ENCODE measurements at places on chromosomes 11 and 22.

DNA sequence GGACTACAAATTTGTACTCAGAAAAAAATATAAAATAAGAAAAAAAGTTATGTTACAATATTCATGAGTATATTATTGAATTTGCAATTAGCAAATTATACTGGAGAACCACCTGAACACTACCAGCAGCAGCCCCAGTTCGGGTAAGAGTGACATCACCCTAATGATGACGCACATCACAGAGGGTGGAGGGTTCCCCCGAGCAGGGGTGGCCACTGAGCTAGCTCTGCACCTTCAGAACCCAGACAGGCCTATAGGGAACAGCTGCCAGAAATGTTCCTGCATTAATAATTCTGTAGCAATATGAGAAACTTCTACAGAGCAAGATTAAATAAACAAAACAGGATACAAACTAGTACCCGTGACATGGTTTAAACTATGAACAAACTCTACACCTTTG, 17.5 kb upstream of the ARAP1 start:
- H3K27ac ChIP-seq: no peak overlapping the region
- H3K36me3 ChIP-seq: no peaks in the 10 kb centered on the region
- peaks cover 14% of the 10 kb centered on the region for H3K4me1 ChIP-seq
- no peaks in the 10 kb centered on the region for H3K27me3 ChIP-seq
- DNase-seq: no peak
- no peak overlapping the region for H3K4me3 ChIP-seq

- no peaks in the 10 kb centered on the region for H3K27me3 ChIP-seq
- no peak for DNase-seq
- H3K4me1 ChIP-seq: peaks cover 65% of the 10 kb centered on the region
- peaks cover 53% of the 10 kb centered on the region for H3K36me3 ChIP-seq
- H3K4me3 ChIP-seq: no peak overlapping the region
- no peak overlapping the region for H3K27ac ChIP-seq
These were observed 20.6 kb downstream of the MORC2 start for GRCh38 chr22:30947816-30948454.

DNA sequence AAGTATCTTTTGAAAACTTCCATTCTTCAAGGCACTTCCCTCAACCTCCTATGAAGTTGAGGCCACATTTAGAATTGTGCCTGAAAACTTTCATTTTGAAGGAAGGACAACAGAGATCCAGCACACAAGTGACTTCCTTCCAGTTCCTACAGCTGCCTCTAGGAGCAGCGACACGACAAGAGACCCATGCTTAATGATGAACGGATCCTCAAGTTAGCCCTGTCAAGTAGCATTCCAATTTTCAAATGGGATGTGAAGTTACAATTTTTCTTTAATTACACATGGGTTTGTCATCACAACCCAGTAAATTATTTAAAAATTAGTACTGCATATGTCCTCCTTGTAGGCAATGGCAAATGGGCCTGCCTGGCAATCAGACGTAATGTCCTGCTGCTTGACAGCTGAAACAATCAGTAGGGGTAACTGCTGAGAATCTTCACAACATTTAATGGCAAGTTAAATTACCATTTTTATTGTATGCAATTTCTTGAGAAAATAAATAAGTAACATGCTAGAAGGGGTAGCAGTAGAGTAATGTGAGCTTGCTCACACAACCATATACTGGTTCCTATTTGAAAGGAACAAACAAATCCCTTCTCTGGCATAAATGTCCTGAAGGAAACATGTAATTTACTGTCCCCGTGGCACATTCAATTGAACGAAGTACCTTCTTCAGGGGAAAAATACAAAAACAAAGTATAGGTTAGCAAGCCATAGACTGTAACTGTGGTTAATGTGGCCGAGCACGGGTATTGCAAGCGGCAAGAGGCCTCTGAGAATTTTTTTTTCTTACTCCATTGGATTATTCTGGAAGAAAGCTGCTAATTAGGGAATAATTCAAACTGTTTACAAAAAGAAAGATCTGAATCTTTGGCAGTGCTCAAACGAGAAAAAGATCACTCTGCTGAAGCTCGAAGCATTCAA, 288.3 kb downstream of the CADM1 start:
- no peaks in the 10 kb centered on the region for H3K4me1 ChIP-seq
- no peak overlapping the region for H3K4me3 ChIP-seq
- DNase-seq: no peak
- no peaks in the 10 kb centered on the region for H3K36me3 ChIP-seq

- H3K36me3 ChIP-seq: no peaks in the 10 kb centered on the region
- H3K27me3 ChIP-seq: peaks cover 9% of the 10 kb centered on the region
- H3K4me3 ChIP-seq: no peak overlapping the region
These were observed 11.5 kb downstream of the NNMT start for GRCh38 chr11:114307524-114308203.

DNA sequence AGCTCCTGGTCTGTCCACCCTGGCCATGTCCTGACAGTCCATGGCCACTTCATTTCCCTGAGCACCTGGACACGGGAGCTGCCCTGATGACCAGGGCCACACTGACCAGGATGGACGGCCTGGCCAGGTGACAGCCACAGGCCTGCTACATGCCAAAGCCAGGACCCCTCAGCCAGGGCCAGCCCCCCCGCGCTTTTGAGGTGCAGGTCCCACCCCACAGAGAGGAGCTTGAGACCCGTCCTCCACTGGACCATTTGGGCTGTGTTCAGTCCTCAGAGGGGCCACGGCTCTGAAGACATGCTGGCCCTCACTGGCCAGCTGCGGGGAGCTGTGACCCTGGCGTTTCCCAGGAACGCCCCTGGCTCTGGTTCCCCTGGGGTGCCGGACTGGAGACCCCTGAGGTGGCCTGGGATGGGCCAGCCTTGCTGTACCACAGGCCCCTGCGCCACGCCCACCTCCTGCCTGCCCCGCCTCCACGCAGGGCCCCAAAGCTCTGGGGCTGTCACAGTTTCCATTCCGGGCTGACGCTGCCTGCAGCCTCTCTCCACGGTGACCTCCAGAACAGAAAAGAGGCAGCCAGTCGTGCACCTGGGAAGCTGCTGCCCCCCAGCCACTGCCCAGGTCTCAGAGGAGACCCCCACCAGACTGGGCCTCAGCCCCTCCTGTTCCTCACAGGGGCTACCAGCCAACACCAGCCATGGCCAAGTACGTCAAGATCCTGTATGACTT, 18.2 kb downstream of the EPS8L2 start:
- H3K4me1 ChIP-seq: peaks cover 20% of the 10 kb centered on the region
- peaks cover 5% of the 10 kb centered on the region for H3K27me3 ChIP-seq
- DNase-seq: no peak
- peaks cover 2% of the 10 kb centered on the region for H3K36me3 ChIP-seq
- H3K27ac ChIP-seq: no peak overlapping the region

GRCh38 chr11:76857781-76858410, 2.8 kb upstream of the ACER3 start:
- no peaks in the 10 kb centered on the region for H3K36me3 ChIP-seq
- H3K27me3 ChIP-seq: no peaks in the 10 kb centered on the region
- H3K27ac ChIP-seq: no peak overlapping the region
- no peak for DNase-seq
